ENCODE measurements at places on chromosomes 2 and 18.

- DNase-seq: no peak
Measured at GRCh38 chr2:64422466-64422865, 31.5 kb upstream of the LGALSL start.

- DNase-seq: no peak
Measured at GRCh38 chr2:135451966-135452365, 79.1 kb downstream of the ZRANB3 start.

DNA sequence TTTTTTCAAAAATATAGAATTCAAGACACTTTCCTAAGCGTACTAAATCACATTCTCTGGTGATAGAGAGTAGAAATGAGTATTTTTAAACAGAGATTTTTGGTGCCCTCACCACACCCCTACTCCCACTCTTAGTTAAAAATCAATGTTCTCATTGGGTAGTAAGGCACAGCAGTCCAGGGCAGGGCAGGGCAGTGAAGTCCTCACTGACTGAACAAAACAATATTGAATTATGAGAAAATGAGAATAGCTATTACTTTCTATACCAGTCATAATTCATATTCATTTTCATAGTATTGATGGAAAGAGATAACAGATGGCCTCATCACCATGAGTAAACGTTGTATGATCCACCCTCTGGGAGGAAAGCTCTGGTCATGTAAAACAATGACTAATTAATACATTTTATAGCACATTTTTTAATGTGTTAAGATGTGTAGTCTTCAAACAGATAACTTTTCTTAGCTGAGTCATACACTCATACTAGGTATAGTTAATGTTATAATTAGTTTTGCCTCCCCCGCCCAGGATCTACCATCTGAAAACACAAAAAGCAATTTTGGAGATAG is 686.1 kb downstream of the KCNJ3 start:
- no peak for DNase-seq

GRCh38 chr2:180571559-180571958 is 408.8 kb upstream of the UBE2E3 start:
- DNase-seq: no peak

- DNase-seq: no peak
Measured at GRCh38 chr2:99085421-99085820, 56.1 kb upstream of the C2orf15 start.

GRCh38 chr2:62150597-62151305 is 45.2 kb upstream of the B3GNT2 start:
- DNase-seq: no peak

- no peak for DNase-seq
Measured at GRCh38 chr2:231929961-231930592, 3.9 kb upstream of the NPPC start.

DNA sequence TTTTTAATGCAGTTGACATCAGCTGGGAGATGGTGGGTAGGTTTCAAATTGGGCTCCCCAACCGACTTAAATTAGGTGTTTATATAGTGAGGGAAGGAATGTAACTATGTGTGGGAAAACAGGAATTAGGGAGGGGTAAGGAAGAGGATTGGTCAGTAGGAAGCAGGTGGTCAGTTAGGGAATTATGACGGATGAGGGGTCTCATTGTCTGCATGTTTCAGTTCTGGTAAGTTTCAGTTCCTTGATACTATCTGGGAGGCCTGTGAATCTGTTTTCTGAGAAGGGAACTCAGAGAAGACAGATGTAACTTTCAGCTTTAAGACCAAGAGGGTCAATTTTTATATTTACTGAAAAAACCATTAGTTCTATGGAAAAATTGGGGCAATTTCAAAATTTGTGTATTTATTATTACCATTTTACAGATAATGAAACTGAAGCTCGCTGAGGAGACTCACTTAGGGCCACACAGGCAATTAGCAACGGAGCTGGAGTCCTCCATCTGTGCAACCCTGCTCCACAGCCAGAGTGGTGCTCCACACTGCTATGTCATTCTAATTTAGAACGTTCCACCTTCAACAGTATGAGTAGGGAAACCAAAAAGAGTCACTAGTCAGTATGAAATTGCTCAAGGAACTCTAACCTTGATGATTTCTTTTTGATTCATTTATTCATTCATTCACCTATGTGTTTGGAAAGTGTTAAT is 36.0 kb upstream of the CCDC195 start:
- no peak for DNase-seq

DNA sequence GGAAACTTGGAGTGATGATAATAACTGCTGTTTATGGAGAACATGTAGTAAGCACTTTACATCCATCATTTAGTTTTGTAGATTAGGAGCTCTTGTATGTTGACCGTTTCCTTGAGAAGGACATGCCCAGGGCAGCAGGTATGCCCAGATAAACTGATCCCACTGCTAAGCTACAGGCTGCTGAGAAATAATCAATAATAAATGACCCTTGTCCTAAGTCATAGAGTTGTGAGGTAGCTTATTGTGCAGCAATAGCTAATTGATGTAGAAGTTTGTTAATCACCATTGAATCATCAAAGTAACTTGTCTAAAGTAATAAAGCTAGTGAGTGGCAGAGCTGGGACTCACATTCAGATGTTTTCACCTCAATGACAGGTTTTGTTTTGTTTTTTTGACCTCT is 287.2 kb upstream of the CYRIA start:
- no peak for DNase-seq

DNA sequence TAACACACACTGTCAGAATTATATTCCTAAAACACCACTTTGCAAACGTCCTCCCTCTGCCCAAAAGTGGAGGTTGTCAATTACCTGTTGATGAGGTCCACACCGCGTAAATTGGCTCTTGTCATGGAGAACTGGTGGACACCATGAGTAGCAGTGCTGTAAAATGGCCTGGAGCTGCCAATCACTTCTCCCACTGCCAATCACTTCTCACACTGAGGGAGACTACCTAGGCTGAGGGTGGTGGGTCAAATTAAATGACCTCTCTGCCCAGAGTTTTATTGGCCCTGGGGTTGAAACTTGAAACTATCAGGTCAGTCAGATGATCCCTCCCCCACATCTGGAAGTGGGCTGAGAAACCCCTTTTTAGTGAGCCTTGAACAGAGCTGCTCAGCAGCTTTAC is 89.6 kb downstream of the SOWAHC start:
- DNase-seq: no peak

- DNase-seq: no peak
Measured at GRCh38 chr2:123723706-123724105, 301.4 kb upstream of the CNTNAP5 start.

DNA sequence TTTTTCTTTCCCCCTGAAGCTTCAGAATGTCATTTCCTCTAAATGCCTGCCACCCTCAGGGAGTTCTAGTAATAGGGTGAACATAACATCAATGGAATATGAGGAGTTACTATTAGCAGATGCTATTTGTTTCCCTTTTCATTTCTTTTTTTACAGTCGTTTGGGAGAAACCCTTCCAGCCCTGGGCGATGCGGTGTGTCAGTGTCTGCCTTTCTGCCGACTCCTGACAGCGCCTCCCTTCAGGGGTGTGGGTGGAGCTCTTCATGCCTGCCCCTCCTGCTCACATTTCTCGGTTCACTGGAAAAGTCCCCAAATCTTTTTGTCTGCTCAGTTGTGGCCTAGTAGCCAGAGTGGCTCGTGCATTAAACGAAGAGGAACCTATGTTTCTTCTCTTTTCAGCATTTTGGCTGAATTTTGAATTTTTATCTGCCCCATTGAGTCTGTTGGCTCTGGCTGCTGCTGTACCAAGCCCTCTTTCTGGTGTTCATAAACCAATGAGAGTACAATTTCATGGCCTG is 72.3 kb downstream of the FMNL2 start:
- DNase-seq: no peak

GRCh38 chr18:26419746-26420145 is 128.6 kb downstream of the KCTD1 start:
- DNase-seq: no peak

DNA sequence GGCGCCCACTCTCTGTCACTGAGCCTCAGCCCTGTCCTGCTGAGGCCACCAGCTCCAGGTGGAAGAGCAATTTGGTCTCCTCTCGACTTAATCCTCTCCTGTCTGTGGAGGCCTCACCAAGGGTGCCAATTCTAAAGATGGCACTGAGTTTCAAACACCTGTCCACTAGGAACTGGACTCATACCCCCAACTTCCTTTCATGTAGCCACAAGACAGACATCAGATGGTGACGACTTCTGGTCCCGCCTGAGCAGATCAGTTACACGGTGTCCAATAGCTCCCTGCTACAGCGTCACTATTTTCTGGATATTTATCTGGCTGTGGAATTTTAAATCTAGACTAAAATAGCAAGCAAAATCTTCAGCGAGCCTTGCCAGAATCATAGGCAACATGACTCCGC is 24.5 kb upstream of the SP5 start:
- DNase-seq: no peak

DNA sequence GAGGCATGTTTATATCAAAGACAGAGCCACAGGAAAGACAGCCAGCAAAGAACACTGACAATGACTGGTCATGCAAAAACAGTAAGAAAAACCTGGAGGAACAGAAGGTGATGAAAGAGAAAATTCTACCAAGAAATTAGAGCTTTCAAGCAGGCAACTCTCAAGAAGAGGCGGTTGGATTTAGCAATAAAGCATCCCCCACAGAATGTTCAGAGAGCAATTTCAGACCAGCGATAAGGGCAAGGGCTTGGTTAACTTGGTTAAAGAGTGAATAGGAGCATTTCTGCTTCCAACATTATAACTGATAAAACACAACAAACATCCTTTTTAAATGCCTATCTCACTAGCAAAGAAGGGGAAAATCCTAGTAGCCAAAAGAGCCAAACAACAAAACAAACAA is 68.0 kb upstream of the NCKAP5 start:
- no peak for DNase-seq

- DNase-seq: no peak
Measured at GRCh38 chr2:69704446-69704845, 37.5 kb upstream of the ANXA4 start.

GRCh38 chr18:79630281-79631095 is 49.1 kb upstream of the CTDP1 start:
- DNase-seq: no peak

GRCh38 chr2:36393738-36394256 is 38.2 kb downstream of the CRIM1 start:
- DNase-seq: no peak

DNA sequence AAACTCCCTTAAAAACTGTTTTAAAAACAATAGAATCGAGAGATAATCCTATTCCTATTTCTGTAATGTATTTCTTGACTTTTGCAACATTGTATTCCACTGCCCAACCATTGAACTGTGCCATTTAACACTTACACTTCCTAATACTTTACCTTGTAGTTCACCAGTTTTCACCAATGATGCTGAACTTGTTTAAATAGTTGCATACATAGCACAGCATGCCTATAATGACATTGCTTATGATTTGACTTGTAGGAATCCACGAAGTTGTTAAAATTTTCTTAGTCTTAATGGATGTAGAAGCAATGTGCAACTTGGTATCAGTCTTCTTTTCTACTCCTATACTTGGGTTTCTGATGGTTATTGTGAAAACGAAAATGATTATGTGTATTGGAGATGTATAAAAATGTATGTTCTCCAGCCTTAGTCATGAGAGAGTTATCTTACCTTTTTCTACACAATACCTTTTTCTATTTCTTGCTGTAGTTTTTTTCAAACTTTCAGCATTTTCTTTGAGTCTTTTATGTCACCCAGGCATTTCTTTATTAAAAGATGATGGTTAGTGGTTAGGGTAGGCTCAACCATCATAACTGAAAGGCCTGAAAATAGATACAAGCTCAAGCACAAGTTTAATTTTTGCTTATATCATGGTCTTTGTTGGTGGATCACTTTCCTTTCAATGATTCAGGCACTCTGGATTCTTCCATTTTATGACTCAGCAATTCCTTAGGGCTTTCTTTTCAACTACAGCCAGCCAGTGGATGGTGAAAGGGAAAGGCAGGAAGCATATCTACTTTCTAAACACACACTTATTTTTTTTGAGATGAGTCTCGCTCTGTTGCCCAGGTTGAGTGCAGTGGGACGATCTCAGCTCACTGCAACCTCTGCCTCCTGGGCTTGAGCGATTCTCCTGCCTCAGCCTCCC is 9.4 kb downstream of the GPD2 start:
- no peak for DNase-seq

DNA sequence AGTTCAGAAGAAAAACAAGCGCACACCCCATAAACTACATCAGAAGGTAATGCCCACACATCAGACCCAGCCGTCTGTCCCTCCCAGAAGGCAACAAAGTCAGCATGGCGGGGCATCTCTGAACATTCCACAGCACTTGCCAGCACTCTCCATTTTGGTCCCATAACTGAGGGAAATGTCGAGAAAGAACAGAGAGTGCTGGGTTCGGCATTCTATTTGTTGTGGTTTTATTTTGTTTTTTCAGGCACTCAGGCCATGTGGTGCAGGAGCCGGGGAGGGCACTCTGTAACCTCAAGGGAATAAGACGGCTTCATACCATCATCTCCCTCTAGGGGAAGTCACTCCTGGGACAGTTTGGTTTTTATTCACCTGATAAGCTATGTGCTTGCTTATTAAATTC is 156.0 kb downstream of the SEPTIN10 start:
- no peak for DNase-seq

DNA sequence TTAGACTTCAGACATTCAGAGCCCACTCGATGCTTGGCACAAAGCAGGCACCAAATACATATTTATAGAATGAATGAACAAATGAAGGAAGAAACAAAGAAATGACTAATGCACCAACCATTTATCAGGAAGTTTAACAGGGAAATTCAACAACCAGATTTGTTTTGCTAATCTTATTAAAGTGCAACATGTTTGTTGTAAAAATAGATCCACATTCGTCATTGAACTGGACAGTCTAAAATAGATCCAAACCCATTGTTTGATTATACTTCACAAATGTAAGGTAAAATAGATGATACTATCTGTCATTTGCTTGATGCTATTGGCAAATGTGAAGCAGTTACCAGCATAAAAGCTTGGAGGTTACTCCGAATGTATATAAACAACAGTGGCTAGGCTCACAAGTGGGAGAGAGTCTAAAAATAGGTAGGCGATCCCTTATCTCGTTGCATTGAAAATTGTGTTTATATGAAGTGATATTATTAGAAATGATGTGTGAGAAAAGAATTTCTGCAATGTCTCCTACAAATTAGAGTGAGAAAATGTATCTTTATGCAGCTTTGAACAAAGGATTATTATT is 246.2 kb downstream of the NEDD4L start:
- DNase-seq: no peak

- DNase-seq: no peak
Measured at GRCh38 chr18:47752796-47753645, 177.4 kb downstream of the SMAD2 start.

DNA sequence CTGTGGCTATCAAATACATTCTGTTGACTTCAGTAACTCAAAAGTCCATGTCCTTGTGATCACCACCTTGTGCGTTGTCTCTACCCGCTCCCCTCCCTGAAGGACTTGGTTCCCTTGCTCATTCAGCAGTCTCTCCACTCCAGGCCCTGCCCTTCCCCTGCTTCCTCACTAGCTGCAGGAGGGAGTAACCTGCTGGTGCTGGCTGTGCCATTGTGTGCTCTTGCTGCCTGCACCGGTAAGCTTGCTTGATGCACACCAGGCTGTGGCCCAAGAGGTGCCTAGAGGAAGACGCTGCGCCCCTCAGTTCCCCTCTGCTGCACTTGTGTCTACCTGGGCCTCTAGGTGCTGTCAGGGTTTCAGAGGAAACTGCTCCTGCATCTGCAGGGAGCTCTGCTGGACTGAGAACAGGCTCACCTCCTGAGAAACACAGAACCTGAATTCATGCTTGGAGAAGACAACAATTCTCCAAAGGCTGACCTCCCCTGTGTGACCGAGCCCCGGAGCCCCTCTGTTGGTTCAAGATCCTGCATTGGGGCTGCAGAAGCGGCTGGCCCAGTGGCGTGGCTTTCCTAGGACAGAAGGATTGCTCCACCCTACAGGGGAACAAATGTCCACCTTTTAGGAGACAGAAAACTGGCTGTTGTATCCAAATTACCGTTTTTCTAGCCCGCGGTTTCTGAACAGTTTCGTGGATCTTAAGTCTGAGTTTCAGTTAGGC is 33.6 kb downstream of the PTPRM start:
- DNase-seq: no peak

GRCh38 chr2:200254773-200255172 is 51.7 kb upstream of the SPATS2L start:
- no peak for DNase-seq
